ENCODE measurements at places on chromosomes 11 and 22. TPM values are rescaled to one million over a fixed set of nuclear protein-coding genes. Genes with fewer than 3 reads are reported as not detected.

DNA sequence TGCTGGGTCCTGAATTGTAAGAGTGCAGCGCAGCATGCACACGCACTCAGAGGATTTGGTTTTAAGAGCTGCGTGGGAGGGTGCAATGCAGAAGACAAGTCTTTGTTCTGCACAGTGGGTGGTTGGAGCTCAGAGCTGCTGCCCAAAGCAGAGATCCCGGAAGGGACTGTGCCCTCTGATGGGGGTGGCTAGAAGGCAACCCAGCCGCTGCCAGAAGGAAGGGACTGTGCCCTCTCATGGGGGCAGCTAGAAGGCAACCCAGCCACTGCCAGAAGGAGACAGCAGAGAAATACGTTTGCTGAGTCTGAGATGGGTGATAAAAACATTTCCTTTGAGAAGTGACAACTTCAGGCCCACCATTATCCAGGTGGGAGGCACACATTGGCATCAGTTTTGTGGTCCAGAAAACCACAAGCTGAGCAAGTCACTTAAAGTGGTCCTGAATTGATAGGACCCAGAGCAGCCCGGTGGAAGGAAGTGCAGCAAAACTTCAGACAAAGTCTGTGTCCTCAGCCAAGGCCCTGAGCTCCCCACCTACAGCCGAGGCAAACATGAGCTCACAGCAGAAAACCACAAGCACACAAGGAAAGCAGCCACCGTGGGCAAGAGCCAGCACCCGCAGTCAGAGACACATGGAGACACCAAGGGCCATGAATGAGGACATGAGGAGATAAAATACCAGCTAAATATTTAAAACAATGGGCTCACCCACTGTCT lies 4.3 kb downstream of the KRTAP5-6 start:
- no peak for DNase-seq

DNA sequence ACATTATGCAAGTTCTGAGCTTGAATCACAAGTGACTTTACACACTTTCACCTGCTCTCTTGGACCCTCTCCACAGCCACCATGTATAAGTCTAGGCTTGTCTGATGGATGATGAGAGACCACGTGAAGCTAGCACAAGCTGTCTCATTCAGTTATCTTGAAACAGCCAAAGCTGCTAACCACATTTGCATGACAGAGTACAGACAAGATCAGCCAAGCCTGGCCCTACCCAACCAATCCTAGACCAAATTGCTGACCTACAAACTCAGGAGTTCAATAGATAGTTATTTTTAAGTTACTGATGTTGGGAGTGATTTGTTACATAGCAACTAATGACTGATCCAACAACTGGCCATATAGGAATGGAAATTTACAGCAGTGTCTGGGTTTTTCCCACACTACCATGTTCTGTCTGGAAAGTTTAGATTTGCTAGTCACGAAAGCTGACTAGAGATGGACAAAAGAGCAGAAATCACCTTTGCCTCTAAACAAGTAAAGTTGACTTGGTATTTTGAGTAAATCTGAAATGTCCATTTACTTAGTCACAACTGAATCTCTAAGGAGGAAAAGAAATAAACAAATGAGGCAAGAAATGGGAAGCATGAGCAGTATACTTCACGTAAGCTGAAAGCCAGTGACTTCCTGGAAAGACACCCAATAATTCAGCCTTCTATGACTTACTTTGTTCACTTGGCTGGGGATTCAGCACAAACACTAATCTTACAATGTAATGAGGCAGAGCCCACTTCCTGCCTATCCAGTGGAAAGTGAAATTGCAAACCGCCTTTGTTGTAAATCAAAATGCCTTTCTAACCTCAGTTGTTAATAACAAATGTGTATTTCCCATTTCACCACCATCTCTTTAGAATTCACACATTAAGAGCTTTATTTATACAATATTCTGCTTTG lies 101.7 kb downstream of the FAM181B start:
- no peak for DNase-seq

- peak; percentile 32 for DNase-seq
Measured at GRCh38 chr11:119709638-119710346, 19.2 kb downstream of the NECTIN1 start.

GRCh38 chr22:36397131-36398093 lies 9.6 kb upstream of the MYH9 start:
- peak; percentile 54 for DNase-seq

DNA sequence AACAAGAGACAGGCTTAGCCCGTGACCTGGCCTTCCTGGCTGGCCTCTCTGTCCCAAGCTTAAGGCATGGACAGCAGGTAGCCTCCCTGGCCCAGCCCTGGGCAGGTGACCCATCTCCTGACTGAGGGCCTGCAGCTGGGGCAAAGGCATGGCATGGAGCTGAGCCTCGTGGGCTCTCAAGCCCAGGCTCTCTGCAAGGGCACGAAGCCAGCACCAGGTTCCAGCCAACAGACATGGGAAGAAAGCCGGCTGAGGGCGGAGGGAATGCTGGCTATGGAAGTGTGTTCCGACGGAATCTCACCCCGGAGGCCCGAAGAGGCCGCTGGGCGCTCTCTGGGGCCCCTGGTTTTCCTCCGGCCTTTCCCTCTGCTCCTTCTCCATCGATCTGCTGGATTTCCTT lies 12.9 kb downstream of the DNAL4 start:
- no peak for DNase-seq

GRCh38 chr11:14669958-14670357 lies 26.4 kb downstream of the PDE3B start:
- no peak for DNase-seq

GRCh38 chr11:12573707-12574485 lies 100.3 kb upstream of the TEAD1 start:
- DNase-seq: no peak

DNA sequence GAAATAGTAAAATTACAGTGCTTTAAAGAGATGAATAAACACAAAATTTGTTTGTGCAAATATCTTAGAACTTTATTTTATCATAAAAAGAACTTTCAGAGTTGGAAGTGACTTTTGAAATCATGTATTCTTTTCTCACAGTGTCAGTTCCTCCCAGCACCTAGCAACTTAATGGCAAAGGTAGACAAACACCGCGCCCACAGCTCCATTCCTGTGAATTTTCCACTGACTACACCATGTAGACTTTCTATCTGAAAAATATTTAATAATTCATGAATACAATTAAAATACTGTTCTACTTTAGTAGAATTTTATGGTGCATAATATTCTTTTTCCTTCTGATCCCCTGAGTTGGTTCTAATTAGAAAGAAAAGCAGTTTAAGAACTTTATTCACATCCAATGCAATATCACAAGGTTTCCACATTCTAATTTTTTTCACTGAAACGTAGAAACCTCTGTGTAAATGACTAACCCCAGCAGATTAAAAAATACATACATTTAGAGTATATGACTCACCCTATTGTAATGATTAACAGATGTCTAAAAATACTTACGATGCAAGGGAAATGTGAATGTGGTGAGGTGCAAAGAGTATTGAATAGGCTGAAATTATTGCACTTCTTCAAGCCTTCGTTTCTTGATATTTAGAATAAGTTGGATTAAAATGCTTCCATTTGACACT lies 218.2 kb upstream of the CCDC179 start:
- DNase-seq: no peak

GRCh38 chr11:111530091-111530490 lies 10.4 kb upstream of the LAYN start:
- DNase-seq: peak; percentile 21

GRCh38 chr22:37996515-37997246 lies 12.3 kb upstream of the SOX10 start:
- DNase-seq: no peak

DNA sequence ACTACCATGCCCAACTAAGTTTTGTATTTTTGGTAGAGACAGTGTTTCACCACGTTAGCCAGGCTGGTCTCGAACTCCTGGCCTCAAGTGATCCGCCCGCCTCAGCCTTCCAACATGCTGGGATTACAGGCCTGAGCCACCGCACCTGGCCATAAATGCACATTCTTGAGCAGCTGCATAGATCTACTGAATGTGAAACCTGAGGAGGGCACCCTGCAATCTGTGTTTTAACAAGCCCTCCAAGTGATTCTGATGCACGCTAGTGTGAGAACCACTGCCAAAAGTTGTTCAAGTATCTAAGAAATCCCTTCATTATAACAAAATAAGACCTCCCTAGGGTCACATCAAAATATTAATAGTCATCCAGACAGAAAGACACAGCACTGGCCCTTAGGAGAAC lies 89.3 kb downstream of the RDX start:
- no peak for DNase-seq

DNA sequence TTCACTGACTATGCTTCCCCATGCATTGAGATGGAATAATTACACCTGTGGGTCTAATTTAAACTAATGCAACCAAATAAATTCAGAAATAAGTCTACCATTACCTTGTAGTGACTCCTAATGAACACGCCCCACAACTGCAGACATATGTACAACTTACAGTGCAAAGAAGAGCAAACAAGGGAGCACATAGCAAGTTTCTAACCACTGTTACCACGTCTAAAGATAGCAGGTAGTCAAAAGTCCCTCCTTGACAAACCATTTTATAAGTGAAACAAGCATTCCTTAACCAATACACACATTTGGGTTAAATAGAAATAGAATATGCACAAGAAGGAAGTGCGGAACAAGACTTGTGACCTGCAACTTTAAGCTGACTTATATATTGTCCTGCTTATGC lies 20.6 kb downstream of the PHF21A start:
- DNase-seq: no peak

GRCh38 chr22:26174280-26174679 lies 5.0 kb downstream of the SEZ6L start:
- DNase-seq: peak; percentile 29

DNA sequence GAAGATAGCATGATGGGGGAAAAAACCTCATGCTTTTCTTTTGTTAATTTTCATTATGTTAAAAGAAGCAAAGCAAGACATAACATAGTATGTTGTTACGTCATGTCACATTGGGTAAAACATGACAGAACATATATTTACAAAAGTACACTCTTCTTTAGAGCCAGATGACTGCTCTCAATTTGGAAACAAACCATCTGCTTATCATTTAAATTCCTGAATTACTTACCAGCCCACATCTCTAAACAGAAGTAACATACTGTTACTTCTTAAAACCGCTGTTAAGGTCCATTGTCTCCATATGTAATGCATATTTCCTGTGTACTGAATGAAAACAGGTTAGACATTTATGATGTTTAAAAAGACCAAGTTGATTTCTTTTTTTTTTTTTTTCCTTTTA lies 100.0 kb downstream of the TMEM135 start:
- DNase-seq: no peak

GRCh38 chr22:33883561-33883960 lies 36.7 kb downstream of the LARGE1 start:
- peak; percentile 86 for DNase-seq

- DNase-seq: no peak
Measured at GRCh38 chr22:43502306-43502874, 90.6 kb downstream of the MPPED1 start.

GRCh38 chr11:19079643-19080440 lies 19.3 kb upstream of the MRGPRX2 start:
- peak; percentile 39 for DNase-seq

GRCh38 chr11:1547467-1548098 lies 24.5 kb downstream of the DUSP8 start:
- peak; percentile 18 for DNase-seq

DNA sequence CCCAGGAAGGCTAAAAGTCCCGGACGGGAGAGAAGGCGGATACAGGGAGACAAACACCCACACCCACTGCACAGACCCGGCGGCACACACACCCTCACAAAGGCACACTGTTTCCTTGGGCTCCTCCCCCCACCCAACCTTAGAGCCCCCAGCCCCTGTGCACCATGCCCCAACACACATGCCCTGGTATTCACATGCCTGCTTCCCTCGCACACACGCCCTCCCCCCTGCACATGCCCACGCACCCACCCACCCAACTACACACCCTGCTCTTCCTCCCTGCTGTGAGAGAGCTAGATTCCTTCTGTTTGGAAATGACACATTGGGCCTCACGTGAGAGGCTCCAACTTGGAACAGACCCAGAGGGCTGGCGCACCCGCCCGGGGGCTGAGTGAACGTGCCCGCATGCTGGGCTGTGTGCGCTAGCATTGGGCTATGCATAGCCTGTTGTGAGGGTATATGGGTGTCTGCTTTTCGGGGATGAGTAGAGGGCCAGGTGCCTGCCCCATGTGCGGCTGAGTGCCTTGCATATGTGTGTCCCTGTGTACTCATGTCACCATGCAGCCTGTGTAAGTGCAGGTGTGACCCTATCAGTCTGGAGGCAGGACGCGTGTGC lies 518 bp upstream of the CHRM1 start:
- DNase-seq: peak; percentile 64

GRCh38 chr22:43129426-43130425 lies 13.5 kb downstream of the MCAT start:
- no peak for DNase-seq

DNA sequence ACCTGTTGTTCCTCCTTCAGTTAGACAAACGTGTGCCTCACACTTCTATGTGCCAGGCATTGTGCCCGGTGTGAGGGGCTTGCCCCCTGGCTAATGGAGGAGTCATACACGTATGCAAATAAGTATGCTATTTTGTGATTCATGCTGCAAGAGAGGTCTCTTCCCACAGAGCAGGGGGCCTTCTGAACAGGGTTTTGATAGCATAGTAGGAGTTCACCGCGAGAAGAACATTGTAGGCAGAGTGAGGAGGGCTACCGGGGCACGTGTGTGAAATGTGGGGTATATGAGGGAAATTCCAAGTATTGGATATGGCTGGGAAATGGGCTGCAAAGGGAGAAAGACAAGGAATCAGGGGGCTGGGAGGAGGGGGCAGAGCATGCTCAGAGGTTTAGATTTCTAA lies 84.5 kb downstream of the NECTIN1 start:
- no peak for DNase-seq

DNA sequence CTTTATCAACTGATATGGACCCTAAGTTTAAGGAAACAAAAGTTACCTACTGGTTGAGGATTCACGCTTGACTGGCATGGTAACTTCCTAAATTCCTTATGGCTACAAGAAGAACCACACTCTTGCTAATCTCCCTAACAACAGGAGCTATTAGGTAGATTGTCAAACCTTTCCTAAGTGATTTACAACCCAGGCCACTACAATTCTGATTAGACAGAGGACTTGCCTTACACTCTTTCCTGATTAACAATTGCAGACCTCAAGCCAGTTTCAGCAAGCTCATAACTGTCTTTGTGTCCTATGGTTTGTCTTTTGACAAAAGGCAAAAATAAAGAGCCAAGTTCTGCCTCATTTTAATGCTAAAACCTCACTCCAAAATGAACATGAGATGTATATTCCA lies 16.3 kb downstream of the OR52K2 start:
- no peak for DNase-seq

GRCh38 chr11:65338676-65339075 lies 5.0 kb downstream of the DPF2 start:
- DNase-seq: no peak

DNA sequence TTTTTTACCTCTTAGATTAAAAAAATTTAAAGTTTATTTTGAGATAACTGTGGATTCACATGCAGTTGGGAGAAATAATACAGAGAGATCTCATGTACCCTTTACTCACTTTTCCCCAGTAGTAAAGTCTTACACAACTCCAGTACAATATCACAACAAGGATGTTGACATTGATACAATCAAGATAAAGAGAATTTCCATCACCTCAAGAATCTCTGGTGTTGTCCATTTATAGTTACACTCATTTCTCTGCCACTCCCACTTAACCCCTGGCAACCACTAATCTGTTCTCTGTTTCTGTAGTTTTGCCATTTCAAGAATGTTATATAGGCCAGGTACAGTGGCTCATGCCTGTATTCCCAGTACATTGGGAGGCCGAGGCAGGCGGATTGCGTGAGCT lies 10.5 kb upstream of the ZBED5 start:
- no peak for DNase-seq

Gene GALNT18
- total RNA-seq: 6.9 TPM

Gene MN1
- 13.2 TPM for total RNA-seq

Gene PLEKHA7
- 10.2 TPM for total RNA-seq

Gene HOATZ
- total RNA-seq: not detected

Gene CD3D
- 0.51 TPM for total RNA-seq

Gene PGA3
- total RNA-seq: not detected

Gene MIOX
- not detected for total RNA-seq

Gene SAA1
- 0.69 TPM for total RNA-seq

Gene TENM4
- total RNA-seq: 23.5 TPM

Data from Daoy (cell line).